Kidney (tissue), 22 donors: ENCODE measurements at places on chromosomes 5 and 9.
A peak's percentile ranks its signal among the peaks of the same experiment; 100 is the strongest.

GRCh38 chr9:69465473-69465872 lies 140.5 kb downstream of the ENTREP1 start:
- DNase-seq = no peak

- DNase-seq = no peak
These were observed 417.1 kb downstream of the BNC2 start for GRCh38 chr9:16453390-16453789.

DNA sequence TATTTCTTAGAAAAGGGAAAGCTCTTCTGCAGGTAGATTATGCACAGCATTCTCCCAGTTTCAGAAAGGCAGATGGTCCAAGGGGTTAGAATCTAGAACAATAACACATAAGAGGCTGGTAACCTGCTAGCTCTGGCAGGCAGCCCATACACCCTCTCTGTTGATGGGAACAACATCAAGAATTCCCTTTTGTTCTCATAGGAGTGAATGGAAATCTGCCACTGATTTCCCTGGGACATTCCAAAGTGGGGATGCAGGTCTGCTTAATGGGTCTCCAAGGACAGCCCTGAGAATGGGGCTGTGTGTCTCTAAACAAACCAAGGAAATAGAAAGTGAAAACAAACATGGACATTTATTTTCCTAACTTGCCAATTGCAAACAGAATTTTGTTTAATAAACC lies 456.8 kb downstream of the EBF1 start:
- DNase-seq = no peak

- no peak for DNase-seq
These were observed 160.4 kb downstream of the CFAP90 start for GRCh38 chr5:7690557-7690956.

DNA sequence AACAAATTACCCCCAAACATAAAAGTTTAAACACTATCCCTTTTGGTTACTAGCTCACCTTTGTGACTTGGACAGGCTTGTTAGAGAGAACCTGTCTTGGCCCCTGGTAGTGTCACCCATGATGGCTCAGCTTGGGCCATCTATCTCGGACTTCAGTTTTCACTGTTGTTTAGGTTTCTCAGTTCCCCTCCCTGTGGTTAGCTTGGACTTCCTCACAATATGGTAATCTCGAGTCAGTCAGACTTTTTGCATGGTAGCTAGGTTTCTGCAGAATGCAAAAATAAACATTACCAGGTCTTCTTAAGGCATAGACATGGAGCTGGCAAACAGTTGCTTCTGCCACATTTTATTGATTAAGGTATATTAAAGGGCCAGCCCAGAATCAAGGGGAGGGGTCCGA lies 324.3 kb upstream of the RORB start:
- DNase-seq = no peak

DNA sequence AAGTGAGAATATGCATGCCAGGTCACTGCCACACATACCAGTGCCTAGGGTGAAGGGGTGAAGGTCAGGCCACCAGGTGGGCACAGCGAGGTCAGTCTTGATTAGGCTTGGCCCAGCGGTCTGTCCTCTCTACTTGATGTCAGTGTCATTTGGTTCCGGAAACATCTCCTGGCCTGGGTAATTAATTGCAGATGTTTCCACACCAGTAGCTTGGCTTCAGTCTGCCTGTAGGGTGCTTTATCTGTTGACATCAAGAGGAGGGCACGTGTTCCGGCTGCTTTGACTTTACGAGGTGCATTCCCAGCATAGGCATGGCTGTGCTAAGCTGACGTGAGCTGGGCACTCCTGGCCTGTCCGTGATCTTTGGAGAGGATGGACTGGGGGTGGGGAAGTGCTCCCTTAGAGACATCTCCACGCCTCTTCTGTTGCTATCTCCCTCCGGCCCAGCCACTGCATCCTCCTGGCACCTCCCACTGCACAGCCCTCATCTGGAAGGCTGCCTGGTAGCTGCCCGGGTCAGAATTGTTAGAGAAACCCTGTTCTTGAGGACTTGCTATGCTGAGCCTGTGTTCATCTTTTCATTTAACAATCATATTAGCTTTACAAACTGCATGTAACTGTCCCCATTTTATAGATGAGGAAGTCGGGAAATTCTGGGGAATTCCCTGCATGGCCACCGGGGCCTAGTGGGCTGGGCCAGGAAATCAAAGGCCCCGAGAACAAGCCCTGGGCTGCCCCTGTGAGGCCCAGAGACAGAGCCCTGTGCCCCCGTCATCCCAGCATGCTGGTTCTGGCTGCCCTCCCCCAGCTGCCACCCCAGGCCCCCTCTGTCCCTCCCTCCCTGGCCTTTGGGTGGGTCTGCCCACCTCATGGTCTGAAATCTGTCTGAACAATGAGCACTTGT lies 29.1 kb downstream of the JADE2 start:
- DNase-seq = peak; percentile 58

GRCh38 chr9:135699440-135699839 lies at the start of gene SOHLH1:
Gene SOHLH1, minus strand, starts transcription at chr9:135699481. Its CDS starts 14 bp downstream, at chr9:135699467.
- no peak for DNase-seq

GRCh38 chr5:125798307-125798706 lies 624.9 kb upstream of the GRAMD2B start:
- DNase-seq = peak; percentile 64

- no peak for DNase-seq
These were observed 541.7 kb downstream of the MTRR start for GRCh38 chr5:8410618-8411017.

DNA sequence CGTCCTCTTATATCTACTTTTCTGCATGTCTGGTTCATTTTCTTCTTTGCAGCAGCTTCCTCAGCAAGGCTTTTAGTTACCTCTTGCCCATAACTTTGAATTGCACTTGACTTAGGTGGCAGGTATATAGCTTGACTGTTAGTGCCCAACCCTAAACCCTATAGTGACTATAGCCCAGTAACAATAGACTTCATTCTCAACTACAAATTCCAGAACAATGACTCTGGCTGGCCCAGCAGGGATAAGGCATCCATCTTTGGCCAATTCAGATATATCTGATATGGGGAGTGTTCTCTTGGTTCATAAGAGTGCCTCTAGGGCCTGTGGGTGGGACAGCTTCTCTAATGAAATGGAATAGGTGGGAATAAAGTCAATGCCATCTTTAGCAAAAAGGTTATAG lies 246.2 kb downstream of the DMRT2 start:
- no peak for DNase-seq

DNA sequence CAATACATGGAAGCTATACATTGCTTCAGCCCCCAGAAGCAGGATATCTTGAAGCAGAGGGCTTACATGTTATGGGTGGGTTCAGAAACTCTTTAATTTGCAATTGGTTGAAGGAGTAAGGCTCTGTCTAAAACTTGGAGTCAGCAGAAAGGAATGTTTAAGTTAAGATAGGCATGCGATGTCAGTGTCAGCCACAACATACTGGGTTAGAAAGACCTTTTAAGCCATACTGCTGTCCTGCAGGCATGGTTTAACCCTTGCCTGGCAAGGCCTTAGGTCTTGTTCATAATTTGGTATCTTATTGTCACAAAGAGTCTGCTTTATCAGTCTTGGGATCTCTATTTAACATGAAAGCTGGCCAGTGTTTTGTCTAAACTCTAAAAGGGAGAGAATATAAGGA lies 1619.6 kb upstream of the WWC1 start:
- no peak for DNase-seq
